Naive thymus-derived CD8-positive, alpha-beta T cell (primary cell): ENCODE measurements at places on chromosomes 12 and 14.

- no peak for DNase-seq
These were observed 669.0 kb upstream of the FOXG1 start for GRCh38 chr14:28097585-28097984.

DNA sequence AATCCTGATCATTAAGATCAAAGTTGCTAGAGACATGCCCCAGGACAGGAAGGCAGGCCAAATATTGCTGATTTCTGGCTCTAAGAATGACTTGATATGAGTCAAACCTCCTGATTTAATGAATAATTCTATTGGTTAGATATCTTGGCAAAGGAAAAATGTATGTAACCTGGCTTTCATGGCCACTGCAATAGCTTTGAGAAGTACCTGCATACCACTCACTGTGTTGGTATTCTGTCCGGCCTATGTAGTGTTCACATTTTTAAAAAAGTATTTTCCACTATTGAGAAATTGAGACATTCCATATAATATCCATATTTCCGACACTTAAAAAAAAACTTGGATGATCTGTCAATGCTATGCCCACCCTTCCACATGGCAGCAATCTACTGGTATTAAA is 283.1 kb upstream of the SOX5 start:
- DNase-seq, result no peak

DNA sequence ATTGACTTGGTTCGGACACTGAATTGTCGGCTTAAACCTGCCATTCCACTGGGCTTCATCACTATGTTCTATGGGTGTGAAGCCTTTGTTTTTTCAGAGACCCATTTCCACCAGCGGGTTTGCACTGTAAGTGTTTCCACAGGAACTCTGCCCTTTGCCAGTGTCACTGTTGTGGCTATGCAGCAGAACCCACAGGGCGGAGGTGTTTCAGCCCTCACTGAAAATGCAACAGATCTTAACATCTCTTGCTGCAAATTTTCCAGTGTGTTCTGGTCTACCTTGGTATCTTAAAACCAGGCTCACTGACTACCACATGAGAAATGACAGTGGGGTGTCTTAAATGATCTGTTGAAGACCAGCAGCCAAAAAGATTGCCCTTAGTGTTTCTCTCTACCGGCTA is 21.1 kb downstream of the PRKCH start:
- peak; percentile 76 for DNase-seq

GRCh38 chr12:107657133-107657532 is 28.5 kb upstream of the PWP1 start:
- DNase-seq, result no peak

DNA sequence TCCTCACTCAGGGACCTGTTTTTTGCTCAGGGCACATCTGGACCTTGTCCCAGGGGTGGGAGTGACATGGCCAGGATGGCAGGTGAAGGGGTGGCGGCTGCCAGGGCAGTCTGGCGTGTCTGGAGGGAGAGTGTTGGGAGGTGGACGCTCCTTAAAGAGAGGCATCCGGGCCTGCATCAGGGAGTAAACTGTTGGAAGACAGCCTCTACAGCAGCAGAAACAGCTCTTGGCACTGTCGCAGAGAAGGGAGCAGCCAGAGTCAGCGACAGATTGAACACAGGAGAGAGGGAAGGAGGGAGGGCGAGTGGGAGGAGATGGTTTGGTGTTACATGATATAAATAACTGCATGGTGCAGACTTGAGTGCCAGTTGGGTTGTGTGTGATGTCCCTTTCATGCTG is 52.8 kb downstream of the IGF1 start:
- no peak for DNase-seq

GRCh38 chr14:25237845-25238244 is 187.9 kb upstream of the STXBP6 start:
- DNase-seq, result no peak

DNA sequence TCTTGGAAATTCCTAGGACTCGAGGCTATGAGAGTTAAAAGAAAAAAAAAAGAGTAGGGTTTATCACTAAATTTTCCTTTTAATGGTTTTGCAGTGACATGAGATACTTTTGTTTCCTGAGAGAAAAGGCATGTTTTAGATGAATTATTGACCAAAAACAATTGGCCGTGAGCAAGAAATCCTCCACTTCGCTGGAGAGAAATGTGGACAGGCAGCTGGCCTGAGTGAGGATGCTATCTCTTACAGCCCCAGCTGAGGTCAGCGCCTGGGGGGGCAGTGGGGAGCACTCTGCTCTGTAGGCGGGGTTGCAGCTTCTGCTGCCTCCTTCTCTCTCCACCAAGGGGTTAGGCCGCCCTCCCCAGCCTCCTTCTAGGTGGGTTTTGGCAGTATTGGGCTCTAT is 54.7 kb downstream of the PRIMA1 start:
- no peak for DNase-seq

GRCh38 chr12:19657118-19657731 is 217.9 kb downstream of the AEBP2 start:
- no peak for DNase-seq

- no peak for DNase-seq
These were observed 38.3 kb downstream of the NEUROD4 start for GRCh38 chr12:55058082-55058481.

DNA sequence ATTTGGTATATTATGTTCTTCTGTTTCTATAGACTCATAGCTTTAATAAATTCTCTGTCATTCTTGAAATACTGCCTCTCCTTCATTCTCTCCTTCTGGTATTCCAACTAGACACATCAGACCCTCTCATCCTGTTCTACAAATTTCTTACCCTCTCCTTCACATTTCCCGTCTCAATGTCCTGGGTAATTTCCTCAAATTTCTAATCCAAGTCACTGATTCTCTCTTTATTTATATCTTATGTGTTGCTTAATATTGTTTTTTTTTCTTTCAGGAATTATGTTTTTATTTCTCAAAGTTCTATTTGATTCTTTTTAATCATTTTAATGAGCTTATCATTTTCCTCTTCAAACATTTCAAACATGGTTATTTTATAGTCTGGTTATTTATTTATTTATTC is 94.0 kb downstream of the RALGAPA1 start:
- DNase-seq, result no peak

DNA sequence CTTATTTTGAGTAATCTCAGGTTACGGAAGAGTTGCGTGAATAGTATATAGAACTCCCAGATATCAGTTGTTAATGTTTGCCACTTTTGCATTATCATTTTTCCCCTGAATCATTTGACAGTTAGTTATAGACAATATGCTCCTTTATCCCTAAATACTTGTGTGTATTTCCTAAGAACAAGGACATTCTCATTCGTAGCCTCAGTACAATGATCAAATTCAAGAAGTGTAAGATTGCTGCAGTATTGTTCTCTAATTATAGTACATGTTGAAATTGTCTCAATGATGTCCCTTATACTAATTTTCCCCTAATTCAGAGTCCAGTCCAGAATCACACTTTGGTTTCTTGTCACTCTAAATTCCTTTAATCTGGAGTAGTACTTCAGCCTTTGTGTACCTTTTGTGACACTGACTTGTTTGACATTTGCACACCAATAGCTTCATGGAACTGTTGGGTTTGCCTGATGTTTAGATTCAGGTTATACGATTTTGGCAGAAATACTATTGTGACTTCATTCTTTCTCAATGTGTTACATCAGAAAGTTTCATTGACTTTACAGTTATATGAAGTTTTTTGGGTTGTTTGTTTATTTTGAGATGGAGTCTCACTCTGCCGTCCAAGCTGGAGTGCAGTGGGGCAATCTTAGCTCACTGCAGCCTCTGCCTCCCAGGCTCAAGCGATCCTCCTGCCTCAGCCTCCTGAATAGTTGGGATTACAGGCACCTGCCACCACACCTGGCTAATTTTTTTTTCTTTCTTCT is 13.1 kb downstream of the DYNC1H1 start:
- DNase-seq, result no peak
